Stimulated activated CD8-positive, alpha-beta memory T cell treated with anti-CD3 and anti-CD28 coated beads, Interleukin-15, amount 100 ng/mL, for 4 hours (primary cell): ENCODE measurements at places on chromosomes 13 and 19.

- DNase-seq: no peak
These were observed 7.1 kb downstream of the AKAP11 start for GRCh38 chr13:42279080-42279479.

GRCh38 chr13:74644229-74644628, 510.0 kb upstream of the KLF12 start:
- DNase-seq: no peak

DNA sequence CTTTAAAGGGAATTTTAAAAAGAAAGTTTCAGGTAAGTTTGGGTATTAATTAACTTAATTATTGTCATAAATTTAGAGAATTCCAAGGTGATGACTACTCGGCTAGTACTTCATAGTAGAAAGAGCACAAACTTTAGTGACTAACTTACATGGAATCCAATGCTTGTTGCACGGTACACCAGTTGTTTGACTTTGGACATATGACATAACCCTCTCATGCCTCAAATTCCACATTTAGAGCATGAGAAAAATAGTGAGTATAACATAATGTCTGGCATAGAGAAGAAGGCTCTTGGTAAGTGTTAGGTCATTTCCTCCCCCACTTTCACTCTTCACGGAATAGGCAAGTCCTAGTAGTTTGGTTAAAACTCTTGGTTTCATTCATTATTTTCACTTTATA, 1249.4 kb upstream of the SLC10A2 start:
- no peak for DNase-seq

- no peak for DNase-seq
These were observed 486 bp upstream of the ZNF805 start for GRCh38 chr19:57239982-57240310.

GRCh38 chr13:109869312-109870237, 83.2 kb upstream of the IRS2 start:
- no peak for DNase-seq

GRCh38 chr13:87087741-87088140, 583.4 kb upstream of the SLITRK5 start:
- no peak for DNase-seq

DNA sequence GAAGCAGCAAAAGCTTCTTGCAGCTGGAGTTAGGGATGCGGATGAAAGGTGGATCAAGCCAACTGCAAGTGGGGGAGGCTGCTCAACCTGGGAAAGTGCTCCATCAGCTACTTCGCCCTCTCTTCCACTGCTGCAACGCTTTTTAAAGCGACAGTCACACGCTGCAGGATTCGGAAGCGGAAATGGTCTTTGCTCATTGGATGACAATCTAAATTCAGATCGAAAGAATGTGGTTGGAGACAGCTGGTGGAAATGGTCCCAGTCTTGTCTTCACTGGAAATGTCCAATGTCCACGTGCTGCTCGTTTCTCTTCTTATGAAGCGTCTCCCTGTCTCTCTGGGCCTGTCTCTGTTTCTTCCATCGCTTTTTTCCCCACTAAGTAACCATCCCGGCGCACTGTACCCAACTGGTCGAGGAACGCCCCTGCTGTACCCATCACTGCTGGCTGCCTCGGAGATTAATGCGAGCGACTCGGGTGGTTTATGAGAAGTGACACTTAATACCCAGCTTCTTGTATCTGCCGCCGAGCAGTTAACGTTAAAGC, 2.1 kb upstream of the FGF9 start:
- no peak for DNase-seq

DNA sequence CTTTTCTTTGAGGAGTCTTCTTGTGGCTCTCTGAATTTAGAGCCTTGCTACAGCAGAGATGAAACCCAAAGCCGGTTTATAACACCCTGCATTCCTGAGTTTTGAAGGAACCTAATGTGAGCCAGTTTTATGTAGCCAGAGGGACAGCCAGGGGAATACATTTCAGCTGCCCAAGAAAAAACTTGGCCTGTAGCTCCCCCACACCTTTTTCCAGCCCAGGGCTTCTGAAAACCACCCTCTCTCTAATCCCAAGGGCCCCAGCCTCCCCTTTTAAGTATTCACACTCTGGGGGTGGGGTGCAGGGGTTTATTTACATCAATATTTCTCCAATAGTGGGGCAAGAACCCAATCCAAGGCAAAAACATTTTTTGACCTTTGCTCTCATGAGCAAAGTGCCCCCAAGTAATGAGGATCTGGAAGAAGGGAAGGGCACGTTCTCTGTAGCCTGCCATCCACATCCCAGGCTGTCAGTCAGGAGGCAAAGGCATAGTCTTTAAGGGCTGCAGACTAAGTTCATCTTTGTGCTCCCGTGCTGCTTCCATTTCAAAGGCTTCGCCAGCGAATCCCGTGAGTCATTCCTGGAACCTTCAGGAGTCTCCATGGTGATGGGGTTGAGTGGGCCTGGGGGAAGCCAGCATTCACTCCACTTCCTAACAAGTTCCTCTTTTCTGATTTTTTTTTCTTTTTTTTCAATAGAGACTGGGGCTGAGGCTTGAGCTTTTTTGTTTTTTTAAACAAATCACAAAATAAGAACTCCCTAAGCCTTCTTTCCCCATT, 33.2 kb upstream of the MEDAG start:
- DNase-seq: no peak

GRCh38 chr19:13102666-13103580, at the start of gene LYL1:
Gene LYL1 (minus strand): TSS chr19:13102858. CDS start chr19:13101171, 1,687 bp downstream.
- DNase-seq: no peak

- no peak for DNase-seq
These were observed 203.1 kb downstream of the TM9SF2 start for GRCh38 chr13:99704390-99704789.

DNA sequence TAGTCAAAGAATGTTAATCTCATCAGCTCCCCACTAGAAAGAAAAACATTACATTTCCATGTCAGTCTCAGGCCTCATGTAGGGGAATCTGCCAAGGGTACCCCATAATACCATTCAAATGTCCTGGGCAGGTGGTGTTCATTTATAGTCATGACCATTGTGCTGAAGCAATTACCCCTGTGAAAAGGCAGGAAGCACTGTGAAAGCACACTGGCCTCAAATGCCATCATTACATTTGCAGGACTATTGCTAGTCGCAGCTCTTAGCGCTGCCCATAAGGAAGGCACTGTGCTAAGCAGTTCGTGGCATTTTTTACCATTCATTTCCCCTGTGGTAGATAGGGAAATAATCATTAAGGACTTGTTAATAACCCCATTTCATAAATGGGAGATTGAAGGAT, 109.0 kb downstream of the LHFPL6 start:
- DNase-seq: no peak
